ENCODE measurements at places on chromosomes 5 and 9.
A peak's percentile ranks its signal among the peaks of the same experiment; 100 is the strongest.

- DNase-seq: no peak
- H3K36me3 ChIP-seq: no peaks in the 10 kb centered on the region
- no peaks in the 10 kb centered on the region for H3K4me1 ChIP-seq
- H3K27ac ChIP-seq: no peak overlapping the region
- H3K4me3 ChIP-seq: no peak overlapping the region
- no peaks in the 10 kb centered on the region for H3K27me3 ChIP-seq
Observed at GRCh38 chr9:122058709-122059108, 34.4 kb downstream of the TTLL11 start.

DNA sequence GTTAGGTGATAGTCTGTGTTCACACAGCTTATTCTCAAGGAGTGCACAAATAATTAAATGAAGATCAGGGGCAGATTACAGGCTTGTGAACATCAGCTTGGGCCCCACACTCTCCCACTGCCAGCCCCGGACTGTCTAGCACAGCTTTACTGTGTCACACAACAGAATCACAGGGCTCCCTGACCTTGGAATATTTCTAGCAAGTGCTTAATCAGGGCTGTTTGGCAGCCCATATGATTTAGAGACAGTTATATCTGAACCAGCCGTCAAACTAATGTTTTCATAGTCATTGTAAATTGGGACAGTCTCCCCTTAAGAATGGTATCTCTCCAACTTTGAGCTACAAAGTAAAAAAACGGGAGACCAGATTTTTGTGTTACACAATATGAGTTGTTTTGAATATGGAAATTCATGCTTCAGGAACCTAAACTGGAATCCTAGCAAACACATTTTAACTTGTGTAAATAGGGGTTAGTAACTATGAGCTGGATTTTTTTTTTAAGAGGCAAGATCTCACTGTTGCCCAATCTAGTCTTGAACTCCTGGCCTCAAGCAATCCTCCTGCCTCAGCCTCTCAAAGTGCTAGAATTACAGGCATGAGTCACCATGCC, 517.6 kb downstream of the BNC2 start:
- no peak for DNase-seq
- no peak overlapping the region for H3K4me3 ChIP-seq
- H3K36me3 ChIP-seq: no peaks in the 10 kb centered on the region
- no peaks in the 10 kb centered on the region for H3K4me1 ChIP-seq
- H3K27ac ChIP-seq: no peak overlapping the region

DNA sequence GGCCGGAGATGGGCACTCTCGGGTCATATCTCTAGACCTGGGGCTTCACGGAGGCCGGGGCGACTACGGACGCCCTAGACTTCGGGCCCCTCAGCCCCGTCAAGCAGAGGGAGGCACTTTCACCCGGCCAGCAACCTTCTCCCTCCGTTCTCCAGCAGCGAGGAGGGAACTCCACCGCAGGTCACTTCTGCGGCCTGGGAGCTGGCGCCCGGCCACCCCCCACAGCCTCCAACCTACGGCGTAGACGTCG, 201 bp downstream of the DOLK start:
- no peak for DNase-seq
- H3K4me1 ChIP-seq: peaks cover 35% of the 10 kb centered on the region
- peak overlapping the region; percentile 79 for H3K4me3 ChIP-seq
- H3K36me3 ChIP-seq: peaks cover 16% of the 10 kb centered on the region
- peak overlapping the region; percentile 84 for H3K27ac ChIP-seq

- no peak overlapping the region for H3K4me3 ChIP-seq
- DNase-seq: no peak
- H3K36me3 ChIP-seq: no peaks in the 10 kb centered on the region
- H3K27me3 ChIP-seq: peaks cover 57% of the 10 kb centered on the region
- H3K4me1 ChIP-seq: no peaks in the 10 kb centered on the region
Observed at GRCh38 chr5:149278451-149279210, 7.0 kb downstream of the AFAP1L1 start.

- DNase-seq: no peak
- no peak overlapping the region for H3K4me3 ChIP-seq
Observed at GRCh38 chr5:142902186-142902965, 132.2 kb downstream of the ARHGAP26 start.

Measured in activated CD4-positive, alpha-beta memory T cell treated with anti-CD3 and anti-CD28 coated beads, Interleukin-2, amount 10 ng/mL, durations not matched to agents 7 days and 5 days (primary cell).